ENCODE measurements at places on chromosomes 5 and 9.

DNA sequence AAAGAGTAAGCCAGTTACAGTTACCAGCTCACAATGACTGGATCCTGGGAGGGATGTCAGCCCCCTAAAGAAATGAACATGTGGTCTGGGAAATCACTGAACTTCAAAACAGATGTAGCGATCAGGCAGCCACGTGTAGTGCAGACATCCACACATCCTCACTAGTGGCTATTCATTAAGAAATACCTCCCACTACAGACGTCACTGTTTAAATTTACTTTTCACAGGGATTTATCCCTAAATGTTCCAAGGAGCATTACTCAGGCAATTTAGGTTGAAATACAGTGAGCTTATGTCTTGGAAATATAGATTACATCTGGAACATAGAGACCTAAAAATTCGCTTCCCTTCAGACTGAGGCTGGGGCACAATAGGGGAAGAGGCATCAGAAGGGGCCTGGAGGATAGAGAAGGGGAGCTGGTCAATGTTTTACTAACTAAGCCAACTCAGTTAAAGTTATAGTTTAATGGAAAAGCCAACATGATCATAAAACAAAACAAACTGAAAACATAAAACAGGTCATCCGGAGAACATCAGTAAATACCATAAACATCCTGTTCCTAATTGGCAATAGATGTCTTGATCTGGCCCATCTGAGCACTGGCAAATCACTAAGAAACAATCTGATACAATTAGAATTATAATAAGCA lies 92.3 kb downstream of the FANCC start:
- no peak for DNase-seq

- no peak for DNase-seq
Observed at GRCh38 chr9:75365196-75365595, 276.9 kb downstream of the OSTF1 start.

GRCh38 chr5:166276006-166276405 lies 2015.4 kb upstream of the WWC1 start:
- no peak for DNase-seq

GRCh38 chr9:74951725-74952151 lies 974 bp downstream of the C9orf40 start:
- peak; percentile 52 for DNase-seq

Measured in activated naive CD4-positive, alpha-beta T cell treated with anti-CD3 and anti-CD28 coated beads, Interleukin-2, amount 50 U/mL, for 16 hours (primary cell).